ENCODE measurements at places on chromosomes 16 and 17. TPM values are rescaled to one million over a fixed set of nuclear protein-coding genes. Genes with fewer than 3 reads are reported as not detected.

- H3K4me3 ChIP-seq = no peak overlapping the region
- no peak overlapping the region for H3K27ac ChIP-seq
- no peaks in the 10 kb centered on the region for H3K27me3 ChIP-seq
- H3K36me3 ChIP-seq = no peaks in the 10 kb centered on the region
- H3K4me1 ChIP-seq = no peaks in the 10 kb centered on the region
Observed at GRCh38 chr16:22141767-22142166, 20.5 kb upstream of the SDR42E2 start.

GRCh38 chr16:3830625-3831254 lies 49.8 kb downstream of the CREBBP start:
- no peak for DNase-seq
- H3K27me3 ChIP-seq = no peaks in the 10 kb centered on the region
- H3K4me3 ChIP-seq = no peak overlapping the region
- no peaks in the 10 kb centered on the region for H3K36me3 ChIP-seq

- H3K4me1 ChIP-seq = 0 out of 2 replicates have a peak, but pooled peaks cover 2% of the 10 kb centered on the region
- H3K27ac ChIP-seq = no peak overlapping the region
- no peaks in the 10 kb centered on the region for H3K36me3 ChIP-seq
- H3K4me3 ChIP-seq = no peak overlapping the region
Observed at GRCh38 chr16:50207652-50208051, 54.5 kb downstream of the TENT4B start.

SPN gene
- polyA plus RNA-seq = 1.5 TPM

KRT31 gene
- polyA plus RNA-seq = not detected

MYLK3 gene
- 0.14 TPM for polyA plus RNA-seq

All from H1 (cell line).